GM04504 (cell line): ENCODE measurements at places on chromosomes 4 and X.

- no peak for DNase-seq
Observed at GRCh38 chrX:134634691-134635090, 23.6 kb downstream of the PLAC1 start.

- no peak for DNase-seq
Observed at GRCh38 chrX:31652650-31653049, 580.8 kb upstream of the FTHL17 start.

DNA sequence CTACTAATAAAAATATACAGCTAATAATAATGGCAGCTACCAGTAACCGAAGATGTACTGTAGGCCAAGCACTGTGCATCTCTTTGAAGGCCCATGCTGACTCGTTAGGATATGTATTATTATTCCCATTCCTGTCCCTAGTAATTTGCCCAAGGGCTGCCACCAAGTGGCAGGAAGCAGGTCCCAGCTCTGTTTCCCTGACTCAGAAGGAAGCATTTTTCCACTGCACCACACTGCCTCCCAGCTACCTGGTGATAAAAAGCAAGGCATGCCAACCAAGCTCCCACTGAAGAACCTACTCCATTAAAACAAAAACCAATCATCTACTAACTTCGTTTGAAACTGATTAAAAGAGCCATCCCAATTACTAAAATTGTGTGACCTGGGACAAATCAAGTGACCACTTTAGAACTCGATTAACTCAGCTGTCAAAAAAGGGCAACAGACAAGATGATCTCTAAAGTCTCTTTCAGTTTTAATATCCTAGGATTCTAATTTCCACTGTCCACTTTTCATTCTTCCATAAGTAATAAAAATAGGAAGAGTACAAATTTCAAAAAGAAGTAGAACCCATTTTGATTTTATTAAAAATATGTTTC, 24.3 kb upstream of the PGM2 start:
- peak; percentile 36 for DNase-seq

DNA sequence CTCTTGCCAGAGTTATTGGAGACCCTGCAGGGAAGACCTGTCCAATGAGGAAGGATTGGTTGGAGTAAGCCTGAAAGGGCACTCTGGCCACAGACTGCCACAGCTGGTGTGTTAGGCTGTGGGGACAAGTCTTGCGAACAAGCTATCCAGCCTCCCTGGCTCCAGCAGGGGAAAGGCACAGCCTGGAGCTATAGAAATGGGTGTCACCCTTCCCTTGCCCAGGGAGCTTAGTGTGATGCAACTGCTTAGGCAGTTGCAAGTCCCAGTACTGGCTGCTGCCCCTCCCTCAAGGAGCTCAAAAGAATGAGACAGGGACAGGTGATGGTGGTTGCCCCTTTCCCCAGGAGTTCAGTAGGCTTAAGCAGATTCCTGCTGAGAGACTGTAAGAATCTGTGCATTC, 165.7 kb upstream of the CT83 start:
- no peak for DNase-seq

GRCh38 chrX:14361435-14361834, 167.9 kb upstream of the GLRA2 start:
- no peak for DNase-seq

- DNase-seq, result no peak
Observed at GRCh38 chr4:174437749-174438148, 84.5 kb downstream of the HPGD start.

DNA sequence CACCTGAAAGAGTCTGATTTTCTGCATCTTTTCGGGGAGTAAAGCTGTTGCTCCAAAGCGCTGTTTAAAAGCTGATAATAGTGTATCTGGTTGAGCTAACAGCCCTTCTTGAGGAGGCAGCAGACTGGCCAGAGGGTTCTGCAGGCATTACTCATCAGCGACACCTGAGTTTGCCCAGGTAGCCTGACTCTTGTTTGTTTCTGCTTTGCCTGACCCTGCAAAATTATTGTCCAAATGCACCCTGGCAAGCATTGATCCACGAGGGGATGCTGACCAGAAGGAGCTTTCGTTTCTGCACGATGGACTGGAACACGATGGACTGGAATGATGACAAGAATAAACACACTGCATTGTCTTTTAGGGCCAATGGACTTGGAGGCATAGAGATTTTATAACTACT, 6.2 kb downstream of the CD99 start:
- no peak for DNase-seq

DNA sequence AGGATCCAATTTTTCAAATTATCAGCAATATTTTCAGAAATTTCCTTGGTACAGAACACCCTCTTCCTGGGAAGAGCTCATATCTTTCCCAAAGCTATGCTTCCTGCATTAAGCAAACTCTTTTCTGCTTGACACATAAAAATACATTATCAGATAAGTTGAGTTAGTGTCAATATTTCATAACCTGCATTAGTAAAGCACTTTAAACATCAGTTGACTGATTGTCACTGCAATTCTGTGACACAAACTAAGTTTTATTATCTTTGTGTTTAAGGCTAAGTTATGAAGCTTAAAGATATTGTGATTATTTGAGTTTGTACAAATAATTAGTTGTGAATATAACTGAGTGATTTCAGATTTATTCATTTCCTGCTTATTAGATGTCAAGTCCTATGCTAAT, 1045.4 kb upstream of the GRID2 start:
- DNase-seq, result no peak

- no peak for DNase-seq
Observed at GRCh38 chrX:11119313-11119943, 8.3 kb downstream of the HCCS start.

DNA sequence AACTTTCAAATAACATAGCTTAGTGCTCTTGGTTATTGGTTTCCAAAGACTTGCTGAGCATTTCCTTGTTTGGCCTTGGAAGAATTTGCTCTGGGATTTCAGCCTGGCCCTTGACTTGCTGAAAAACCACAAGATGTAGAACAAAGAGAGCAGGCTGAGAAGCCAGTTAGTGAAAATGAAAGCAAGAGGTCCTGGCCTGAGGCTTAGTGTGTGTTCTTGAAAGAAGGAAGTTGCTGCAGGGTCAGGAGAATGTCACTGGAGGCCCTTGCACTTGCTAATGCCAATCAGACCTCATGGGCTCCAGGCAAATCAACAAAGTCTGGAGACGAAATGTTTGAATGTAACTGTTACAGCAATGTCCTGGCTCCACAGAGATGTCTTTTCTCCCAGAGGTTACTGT, 79.4 kb downstream of the SYNPO2 start:
- DNase-seq, result peak; percentile 71

- DNase-seq, result no peak
Observed at GRCh38 chr4:155950461-155950860, 3.2 kb downstream of the CTSO start.

GRCh38 chr4:153248641-153249198, 44.5 kb downstream of the TRIM2 start:
- no peak for DNase-seq

DNA sequence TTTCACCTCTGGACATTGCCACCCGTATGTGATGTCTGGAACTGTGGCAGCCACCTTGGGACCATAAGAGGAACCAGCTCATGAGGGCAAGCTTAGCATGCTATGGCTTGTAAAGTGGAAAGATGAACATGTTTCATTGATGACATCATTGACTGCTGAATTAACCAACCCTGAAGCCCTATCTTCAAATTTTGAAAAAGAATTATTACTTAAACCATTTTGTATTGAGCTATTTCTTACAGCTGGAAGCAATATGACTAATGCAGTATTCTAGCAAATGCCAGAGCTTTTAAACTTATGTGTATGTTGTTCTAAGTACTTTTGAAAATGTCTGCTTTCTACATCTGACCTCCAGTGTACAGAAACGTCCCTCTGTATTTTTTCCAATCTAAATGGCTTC, 18.1 kb downstream of the GUCY2F start:
- no peak for DNase-seq

DNA sequence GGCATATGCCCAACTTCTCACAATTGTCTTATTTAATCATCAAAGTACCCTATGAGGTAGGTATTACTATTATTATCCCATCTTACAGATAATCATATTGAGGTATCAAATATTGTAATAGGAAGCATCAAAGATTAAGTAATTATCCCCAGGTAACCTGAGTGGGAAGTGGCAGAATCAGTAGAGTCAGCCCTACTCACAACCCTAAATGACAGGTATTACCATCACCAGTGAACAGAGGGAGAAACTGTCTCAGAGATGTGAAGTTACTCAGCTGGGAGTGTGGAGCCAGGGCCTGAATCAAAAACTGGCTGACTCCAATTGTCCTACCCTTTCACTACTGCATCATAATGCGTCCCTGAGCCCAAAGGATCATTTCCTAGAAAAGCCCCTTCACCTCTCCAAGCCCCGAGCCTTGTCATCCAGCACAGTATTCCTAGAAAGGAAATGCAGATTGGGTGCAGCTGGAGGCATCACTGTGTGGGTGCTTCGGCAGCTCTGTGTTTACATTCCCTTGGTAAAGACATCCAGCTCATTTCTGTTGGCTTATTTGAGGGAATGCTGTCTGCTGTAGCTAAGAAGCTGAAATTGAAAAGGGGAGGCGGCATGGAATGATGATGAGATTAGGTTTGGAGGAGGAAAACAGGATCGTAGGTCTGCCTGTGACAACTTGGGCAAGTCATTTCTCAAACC, 72.8 kb downstream of the DHX15 start:
- DNase-seq, result no peak

GRCh38 chr4:15963576-15963975, 601 bp upstream of the FGFBP2 start:
- no peak for DNase-seq

GRCh38 chr4:129379429-129379828, 283.5 kb downstream of the C4orf33 start:
- DNase-seq, result no peak

GRCh38 chr4:71540749-71541269, 202.0 kb downstream of the SLC4A4 start:
- DNase-seq, result no peak

GRCh38 chr4:115152081-115152480, 38.7 kb upstream of the NDST4 start:
- no peak for DNase-seq

GRCh38 chr4:128512161-128512560, 224.5 kb upstream of the PGRMC2 start:
- no peak for DNase-seq

DNA sequence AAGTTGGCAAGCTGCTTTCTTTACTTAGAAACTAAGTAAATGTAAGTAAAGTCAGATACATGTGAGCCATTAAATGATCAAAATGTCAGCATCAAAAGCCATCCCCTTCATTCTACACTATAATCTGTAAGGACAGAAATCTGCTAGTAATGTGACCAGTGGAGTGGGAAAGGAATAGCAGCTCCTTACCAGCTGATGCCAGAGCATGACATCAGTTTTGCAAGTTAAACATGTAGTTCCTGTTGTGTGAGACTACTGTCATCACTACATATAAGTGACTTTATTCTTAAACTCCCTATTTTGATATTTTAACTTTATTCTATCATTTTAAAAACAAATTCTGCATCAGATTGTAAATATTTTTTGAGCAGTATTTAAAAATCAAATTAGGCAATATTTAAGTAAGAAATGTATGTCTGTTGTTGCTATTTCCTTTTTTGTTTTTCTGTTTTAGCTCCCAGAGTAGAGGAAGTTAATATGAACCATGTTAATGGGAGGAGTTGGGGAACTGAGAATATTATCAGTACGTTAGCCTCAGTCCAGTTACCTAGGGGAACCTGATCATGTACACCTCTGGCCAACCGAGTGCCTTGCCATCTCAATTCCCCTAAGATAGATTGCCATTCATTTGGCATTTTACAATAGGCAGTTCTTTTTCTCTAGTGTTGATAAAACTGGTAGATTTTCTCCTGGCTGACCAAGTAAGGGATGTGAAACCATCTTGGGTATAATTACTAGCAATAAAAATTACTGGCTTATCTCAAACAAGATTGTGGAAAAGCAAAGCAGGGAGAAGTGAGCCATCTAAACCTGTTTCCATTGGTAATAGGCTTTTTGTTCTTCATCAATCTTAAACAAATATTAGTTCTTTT, 34.7 kb downstream of the CCNI start:
- no peak for DNase-seq

- DNase-seq, result no peak
Observed at GRCh38 chrX:96183843-96184242, 500.8 kb upstream of the DIAPH2 start.

DNA sequence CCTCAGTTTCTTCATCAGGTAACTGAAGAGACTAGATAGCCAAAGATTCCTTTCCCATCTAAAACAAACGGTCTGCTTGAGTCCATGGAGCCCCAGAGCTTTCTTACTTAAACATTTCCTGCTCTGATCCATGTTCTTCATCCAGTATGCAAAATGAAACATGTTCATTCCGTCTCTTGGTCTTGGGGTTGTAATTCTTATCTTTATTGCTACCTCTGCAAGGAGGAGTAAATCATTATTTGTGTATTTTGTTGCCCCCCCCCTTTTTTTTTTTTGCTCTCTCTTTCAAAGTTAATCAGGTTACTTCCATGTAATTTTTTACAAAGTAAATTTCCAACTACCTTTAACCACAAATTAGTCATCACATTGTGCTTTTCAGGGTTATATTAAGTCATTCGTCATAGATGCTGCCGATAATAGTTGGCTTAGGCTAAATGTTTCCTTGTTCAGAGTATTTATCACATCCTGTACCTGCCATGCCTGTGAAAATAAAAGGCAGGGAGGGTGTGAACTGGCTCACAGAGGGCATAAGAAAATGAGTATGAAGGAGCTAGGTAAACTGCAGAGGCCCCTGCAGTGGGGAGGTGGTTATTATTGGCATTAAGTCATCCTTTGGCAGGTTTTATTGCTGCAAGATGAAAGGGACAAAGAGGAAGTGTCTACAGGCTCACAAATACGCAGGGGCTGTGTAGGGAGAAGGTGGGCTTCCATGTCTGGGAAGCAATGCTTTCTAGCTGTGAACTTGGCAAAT, 76.7 kb upstream of the HS3ST1 start:
- DNase-seq, result no peak

DNA sequence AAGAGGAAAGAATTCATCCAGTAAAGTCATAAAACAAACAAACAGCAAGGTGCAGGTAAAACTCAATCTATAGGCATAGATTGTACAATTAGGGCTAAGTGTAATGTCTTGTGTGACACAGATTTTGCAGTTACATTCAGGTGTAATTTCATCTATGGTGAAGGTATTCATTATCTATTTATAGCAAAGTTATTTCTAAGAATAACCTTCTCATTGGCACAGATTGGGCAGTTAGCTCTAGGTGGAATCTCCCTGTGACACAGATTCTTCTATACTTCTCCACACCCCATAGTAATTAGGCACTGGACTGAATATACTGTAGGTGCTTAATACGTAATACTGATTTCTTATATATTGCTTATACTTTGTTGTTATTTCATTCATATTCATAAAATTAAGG, 66.8 kb downstream of the COL25A1 start:
- no peak for DNase-seq

GRCh38 chrX:150446151-150446550, 83.0 kb downstream of the MAMLD1 start:
- DNase-seq, result no peak

- DNase-seq, result no peak
Observed at GRCh38 chrX:45166781-45167180, 33.9 kb downstream of the DIPK2B start.

DNA sequence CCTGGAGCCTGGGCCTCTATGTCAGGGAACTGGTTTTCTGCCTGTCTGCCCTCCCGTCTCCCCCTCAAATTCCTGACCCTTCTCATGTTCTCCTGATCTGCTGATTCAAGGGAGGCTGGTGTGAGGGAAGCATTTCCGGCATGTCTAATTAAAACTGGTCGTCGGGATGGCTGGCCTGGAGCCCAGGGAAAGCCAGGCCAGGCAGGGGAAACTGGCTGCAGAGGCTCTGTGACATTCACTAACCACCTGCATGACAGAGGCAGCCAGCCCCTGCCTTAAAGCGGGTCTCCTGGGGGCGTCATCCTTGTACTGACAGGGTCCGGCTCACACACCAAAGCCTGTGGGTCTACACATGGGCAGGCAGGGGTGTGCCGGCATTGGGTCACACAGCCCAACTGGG, 35.2 kb downstream of the ABLIM2 start:
- no peak for DNase-seq
